ENCODE measurements at places on chromosomes 7 and 10.

DNA sequence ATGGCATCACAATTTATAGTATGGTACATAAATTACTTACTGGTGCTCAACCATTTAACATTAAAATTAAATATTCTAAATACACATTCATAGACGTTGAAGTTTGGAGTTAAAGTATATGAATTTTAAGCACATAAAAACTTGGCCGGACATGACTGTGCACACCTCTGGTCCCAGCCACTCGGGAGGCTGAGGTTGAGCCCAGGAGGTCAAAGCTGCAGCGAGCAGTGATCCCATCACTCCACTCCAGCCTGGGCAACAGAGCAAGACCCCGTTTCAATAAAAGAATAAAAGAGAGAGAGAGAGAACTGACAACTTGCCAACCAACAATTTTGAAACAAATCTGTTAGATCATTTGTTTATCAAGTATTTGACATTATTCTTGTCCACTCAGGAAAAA is 943.3 kb upstream of the KCND2 start:
- DNase-seq: no peak

DNA sequence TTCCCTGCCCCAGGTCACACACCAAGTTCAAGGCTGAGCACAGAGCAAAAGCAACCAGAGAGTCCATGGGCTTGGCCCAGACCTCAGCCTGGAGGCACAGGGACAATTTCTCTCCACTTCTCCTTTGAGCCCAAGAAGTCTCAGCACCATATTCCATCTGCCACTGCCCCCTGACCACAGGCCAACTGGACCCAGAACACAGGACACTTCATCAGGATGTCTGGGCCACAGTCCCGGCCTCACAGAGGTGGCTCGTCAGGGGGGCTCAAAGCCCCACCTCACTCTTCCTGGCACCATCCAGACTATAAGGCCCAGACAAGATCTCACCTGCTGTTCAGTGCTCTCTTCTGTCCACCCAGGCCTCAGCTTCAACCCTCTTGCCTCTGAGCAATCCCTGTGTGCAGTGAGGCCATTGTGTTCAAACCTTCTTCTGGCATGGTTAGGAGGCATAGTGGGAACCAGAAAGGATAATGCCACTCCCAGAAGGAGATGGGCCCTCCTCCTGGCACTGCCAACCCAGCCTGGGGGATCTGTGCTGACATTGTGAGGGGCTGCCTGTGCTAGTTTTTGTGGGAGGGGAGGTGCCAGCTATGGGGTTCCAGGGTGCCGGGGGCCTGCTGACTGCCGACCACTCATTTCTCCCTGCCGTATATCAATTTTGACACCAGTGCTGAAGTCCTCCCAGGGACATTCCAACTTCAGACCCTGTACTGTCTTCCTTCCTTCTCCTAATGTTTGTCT is 49.7 kb upstream of the ANTXRL start:
- no peak for DNase-seq

DNA sequence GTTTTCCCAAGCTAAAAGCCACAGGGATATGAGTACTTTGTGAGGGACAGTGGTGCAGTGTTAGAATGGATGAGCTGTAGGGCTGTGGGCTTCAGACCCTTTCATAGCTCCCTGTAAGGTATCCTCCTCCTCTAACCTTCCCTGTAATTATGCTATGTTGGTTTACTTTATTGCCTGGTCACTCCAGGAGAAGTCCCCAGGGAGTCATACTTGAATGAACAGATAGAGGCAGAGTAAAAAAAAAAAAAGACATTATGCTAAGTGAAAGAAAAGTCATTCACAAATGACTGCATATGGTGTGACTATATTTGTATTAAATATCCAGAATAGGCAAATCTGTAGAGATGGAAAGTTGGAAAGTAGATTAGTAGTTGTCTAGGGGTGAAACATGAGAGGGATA is 434.4 kb downstream of the AUTS2 start:
- DNase-seq: no peak

DNA sequence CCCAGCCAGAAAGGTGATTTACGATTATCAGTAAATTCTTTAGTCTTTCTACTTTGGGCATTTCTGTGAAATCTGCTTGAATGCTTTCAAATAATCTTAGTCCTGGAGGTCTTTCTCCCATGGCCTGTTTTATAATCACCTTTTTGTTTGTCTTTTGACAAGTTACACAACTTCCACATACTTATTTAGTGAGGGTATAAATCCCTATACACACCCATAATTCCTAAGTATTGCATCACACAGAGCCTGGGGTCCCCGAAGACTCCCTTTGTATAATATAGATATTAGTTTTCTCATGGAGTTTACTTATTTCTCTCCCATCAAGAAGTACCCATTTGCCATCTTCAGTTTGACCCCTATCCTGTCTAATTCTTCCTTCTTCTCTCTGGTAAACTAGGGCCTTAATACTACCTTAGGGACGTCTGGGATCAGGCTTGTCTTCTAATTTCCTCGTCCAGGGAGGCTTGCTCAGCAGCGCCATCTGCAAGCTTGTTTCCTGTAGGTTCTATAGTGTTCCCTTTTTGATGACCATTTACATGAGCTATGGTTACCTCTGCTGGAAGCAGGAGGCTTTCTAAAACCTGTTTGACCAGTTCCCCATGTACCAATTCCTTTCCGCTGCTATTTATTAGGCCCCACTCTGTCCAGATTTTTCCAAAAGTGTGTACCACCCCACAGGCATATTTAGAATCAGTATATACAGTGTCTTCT is 8.1 kb downstream of the DNAH11 start:
- no peak for DNase-seq

- DNase-seq: no peak
Observed at GRCh38 chr10:124706462-124707143, 37.6 kb downstream of the FAM53B start.

- DNase-seq: no peak
Observed at GRCh38 chr10:6530966-6531365, 49.1 kb downstream of the PRKCQ start.

DNA sequence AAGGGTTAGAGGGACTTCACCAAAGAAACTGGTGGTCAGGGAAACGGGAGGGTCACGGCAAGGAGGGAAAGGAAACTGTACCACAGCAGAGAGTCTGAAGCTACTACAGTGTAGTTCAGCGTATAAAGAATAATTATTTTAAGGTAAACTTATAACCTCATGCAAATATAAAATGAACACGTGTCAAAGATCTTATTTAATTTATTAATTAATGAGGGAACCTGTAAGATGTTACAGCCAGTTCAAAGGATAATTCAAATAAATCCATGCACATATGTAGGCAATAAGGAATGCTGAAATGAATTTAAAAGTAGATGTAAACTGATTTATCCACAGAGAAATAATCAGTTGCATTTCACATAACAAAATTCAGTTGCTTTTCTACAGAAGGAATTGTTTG is 49.4 kb upstream of the ATRNL1 start:
- DNase-seq: no peak
